ENCODE measurements at places on chromosomes 6 and 20. TPM values are rescaled to one million over a fixed set of nuclear protein-coding genes. Genes with fewer than 3 reads are reported as not detected.

PCMT1 gene
- total RNA-seq = 44.9 TPM

UTRN gene
- 52.2 TPM for total RNA-seq

SNHG17 gene
- 75.2 TPM for total RNA-seq

RHAG gene
- total RNA-seq = not detected

FHL5 gene
- total RNA-seq = not detected
